Liver (tissue), 10 donors: ENCODE measurements at places on chromosomes 12 and 14. TPM values are rescaled to one million over a fixed set of nuclear protein-coding genes. Genes with fewer than 3 reads are reported as not detected.
A peak's percentile ranks its signal among the peaks of the same experiment; 100 is the strongest.

DNA sequence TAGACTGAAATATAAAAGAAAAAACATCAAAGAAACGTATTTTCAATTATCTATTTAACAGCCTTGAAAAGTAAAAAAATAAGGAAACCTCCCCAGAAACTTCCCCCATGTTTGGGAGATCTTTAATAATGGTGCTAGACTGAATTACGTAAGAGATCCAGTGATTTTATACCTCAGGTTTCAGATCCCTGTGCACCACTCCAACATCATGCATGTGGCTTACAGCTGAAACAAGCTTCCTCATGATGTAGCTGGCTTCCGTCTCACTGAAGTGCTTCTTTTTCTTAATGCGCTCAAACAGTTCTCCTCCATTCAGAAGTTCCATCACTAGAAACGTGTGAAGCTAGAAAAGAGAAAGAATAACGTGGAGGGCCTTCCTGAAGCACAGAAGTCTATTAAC lies 78.0 kb upstream of the TTC7B start:
- H3K27ac ChIP-seq = no peak overlapping the region
- DNase-seq = no peak
- no peak overlapping the region for H3K4me3 ChIP-seq
- no peaks in the 10 kb centered on the region for H3K4me1 ChIP-seq
- H3K27me3 ChIP-seq = no peaks in the 10 kb centered on the region
- no peaks in the 10 kb centered on the region for H3K36me3 ChIP-seq

- H3K4me1 ChIP-seq = no peaks in the 10 kb centered on the region
- no peak overlapping the region for H3K4me3 ChIP-seq
- no peak for DNase-seq
- H3K27me3 ChIP-seq = no peaks in the 10 kb centered on the region
Observed at GRCh38 chr12:110338754-110339153, 57.7 kb downstream of the ATP2A2 start.

- no peak overlapping the region for H3K4me3 ChIP-seq
- no peaks in the 10 kb centered on the region for H3K4me1 ChIP-seq
- no peaks in the 10 kb centered on the region for H3K36me3 ChIP-seq
Observed at GRCh38 chr12:102504280-102504679, 23.9 kb upstream of the IGF1 start.

DNA sequence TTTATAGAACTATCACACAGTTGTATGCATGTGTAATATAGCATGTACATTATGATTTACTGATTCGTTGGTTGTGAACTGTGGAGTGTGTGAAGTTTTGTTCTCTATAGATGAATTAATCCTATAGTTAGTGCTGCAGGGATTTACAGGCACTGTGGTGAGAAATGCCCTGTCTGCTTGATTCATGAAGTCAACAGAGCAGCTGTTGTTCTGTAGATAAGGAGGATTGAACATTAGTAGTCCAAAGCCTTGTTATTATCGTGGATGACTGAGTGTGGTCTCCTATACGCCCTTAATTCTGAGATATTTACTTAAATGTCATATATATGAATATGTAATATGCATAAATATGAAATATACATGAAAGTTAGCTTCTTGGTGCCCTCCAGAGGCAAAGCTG lies 98.3 kb downstream of the DNAH10 start:
- H3K27ac ChIP-seq = no peak overlapping the region
- no peaks in the 10 kb centered on the region for H3K36me3 ChIP-seq
- no peak overlapping the region for H3K4me3 ChIP-seq
- H3K4me1 ChIP-seq = no peaks in the 10 kb centered on the region
- H3K27me3 ChIP-seq = no peaks in the 10 kb centered on the region

- no peak overlapping the region for H3K4me3 ChIP-seq
- no peaks in the 10 kb centered on the region for H3K27me3 ChIP-seq
- no peak overlapping the region for H3K27ac ChIP-seq
- H3K36me3 ChIP-seq = no peaks in the 10 kb centered on the region
- no peak for DNase-seq
Observed at GRCh38 chr12:105357162-105357691, 26.7 kb downstream of the C12orf75 start.

GRCh38 chr12:10341892-10342509 lies 34.3 kb downstream of the KLRD1 start:
- H3K36me3 ChIP-seq = no peaks in the 10 kb centered on the region
- no peaks in the 10 kb centered on the region for H3K4me1 ChIP-seq
- H3K27ac ChIP-seq = no peak overlapping the region
- H3K4me3 ChIP-seq = no peak overlapping the region
- DNase-seq = no peak
- H3K27me3 ChIP-seq = no peaks in the 10 kb centered on the region

DNA sequence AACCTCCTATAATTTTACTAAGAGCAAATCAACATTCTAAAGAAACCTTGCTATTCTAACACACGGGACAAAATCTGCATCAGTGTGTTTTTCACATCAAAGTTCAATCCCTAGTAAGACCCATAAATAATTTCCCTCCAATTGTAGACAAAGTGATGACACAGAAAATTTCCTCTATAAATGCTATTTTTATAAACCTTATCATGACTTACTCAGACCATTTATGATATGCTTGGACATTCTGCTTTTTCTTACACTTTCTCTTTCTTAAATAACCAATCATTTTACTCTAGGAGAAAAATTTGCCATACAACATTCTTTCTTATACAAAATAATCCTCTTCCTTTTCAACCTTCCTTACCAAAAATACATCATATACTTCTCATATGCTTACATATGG lies 67.0 kb downstream of the SDR9C7 start:
- H3K4me1 ChIP-seq = peaks cover 12% of the 10 kb centered on the region
- H3K27me3 ChIP-seq = no peaks in the 10 kb centered on the region
- H3K4me3 ChIP-seq = no peak overlapping the region

GRCh38 chr12:27575090-27575761 lies 51.2 kb downstream of the PPFIBP1 start:
- no peak for DNase-seq
- no peaks in the 10 kb centered on the region for H3K27me3 ChIP-seq
- H3K36me3 ChIP-seq = no peaks in the 10 kb centered on the region

DNA sequence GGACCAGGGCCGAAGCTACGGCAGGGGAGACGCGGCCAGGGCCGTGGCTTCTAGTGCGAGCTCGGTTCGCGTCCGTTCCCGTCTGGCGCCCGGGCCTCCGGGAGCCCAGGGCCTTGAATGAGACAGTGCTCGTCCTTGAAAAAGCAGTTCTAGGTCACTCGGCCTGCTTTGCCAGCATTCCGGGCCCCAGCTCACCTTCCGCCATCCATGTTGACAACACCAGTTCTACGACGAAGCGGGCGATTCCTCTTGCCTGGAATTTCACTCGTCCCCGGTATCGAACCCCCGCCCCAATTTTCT lies 4.5 kb downstream of the OR10AD1 start:
- H3K4me3 ChIP-seq = peak overlapping the region; percentile 48
- no peak for DNase-seq
- no peaks in the 10 kb centered on the region for H3K27me3 ChIP-seq
- no peaks in the 10 kb centered on the region for H3K4me1 ChIP-seq

GRCh38 chr12:107929436-107929835 lies 154.9 kb downstream of the ASCL4 start:
- H3K27ac ChIP-seq = no peak overlapping the region
- no peak for DNase-seq
- no peaks in the 10 kb centered on the region for H3K36me3 ChIP-seq
- no peaks in the 10 kb centered on the region for H3K4me1 ChIP-seq
- peaks cover 2% of the 10 kb centered on the region for H3K27me3 ChIP-seq

DNA sequence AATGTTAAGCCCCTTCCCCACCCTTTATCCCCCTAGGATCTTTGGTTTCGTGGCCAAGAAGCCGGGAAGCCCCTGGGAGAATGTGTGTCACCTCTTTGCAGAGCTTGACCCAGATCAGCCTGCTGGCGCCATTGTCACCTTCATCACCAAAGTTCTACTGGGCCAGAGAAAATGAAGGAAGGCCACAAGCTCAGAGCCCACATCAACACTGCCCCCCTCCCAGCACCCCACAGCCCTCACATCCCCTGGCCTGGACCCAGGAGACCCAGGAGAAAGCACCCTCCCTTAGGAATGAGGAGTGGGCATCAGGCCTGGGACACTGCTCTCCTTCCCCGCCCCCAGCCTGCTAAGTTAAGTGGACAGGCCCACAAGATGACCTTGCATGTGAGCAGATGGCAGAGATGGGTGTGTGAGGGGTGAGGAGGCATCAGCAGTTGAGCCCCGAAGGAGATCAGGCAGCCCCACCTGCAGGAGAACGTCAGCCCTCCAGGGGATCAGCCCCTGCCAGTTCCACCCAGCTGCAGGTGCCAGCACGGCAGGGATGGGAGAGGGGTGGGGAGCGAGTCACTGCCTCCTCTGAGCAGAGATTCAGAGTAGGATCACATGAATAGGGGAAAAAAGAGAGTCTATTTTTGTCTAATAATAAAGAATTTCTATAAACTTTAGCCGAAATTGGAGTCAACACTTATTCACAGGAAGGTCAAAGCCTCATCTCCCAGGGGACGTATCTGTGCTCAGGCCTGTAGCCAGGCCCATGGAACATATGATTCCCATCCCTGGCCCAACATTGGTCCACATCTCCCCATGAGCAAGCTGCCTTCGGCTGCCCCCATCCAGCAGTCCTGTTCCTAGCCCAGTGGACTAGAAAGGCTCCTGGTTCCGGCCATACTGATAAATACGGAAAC lies 14.1 kb downstream of the TNS2 start:
- peaks cover 33% of the 10 kb centered on the region for H3K4me1 ChIP-seq
- no peak overlapping the region for H3K4me3 ChIP-seq
- peaks cover 30% of the 10 kb centered on the region for H3K36me3 ChIP-seq
- peak; percentile 19 for DNase-seq
- no peaks in the 10 kb centered on the region for H3K27me3 ChIP-seq
- H3K27ac ChIP-seq = peak overlapping the region; percentile 49

DNA sequence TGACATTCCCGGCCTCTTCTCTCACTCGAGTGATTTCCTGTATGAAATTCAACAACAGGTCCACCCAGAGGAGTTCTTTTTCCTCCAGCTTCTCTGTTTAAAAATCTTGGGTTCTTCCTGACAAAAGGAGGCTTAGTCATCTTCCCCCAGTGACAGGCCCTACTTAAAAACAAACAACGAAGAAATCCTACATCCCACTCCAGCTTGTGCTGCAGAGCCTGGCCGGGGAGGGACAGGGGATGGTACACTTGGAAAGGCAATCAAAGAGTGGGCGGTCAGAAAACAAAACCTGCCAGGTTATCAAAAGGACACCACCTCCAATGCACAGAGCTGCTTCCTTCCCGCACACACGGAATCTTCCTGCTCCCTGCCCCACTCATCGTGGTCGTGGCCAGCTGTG lies 101.3 kb downstream of the CACNA1C start:
- H3K27ac ChIP-seq = no peak overlapping the region
- no peaks in the 10 kb centered on the region for H3K27me3 ChIP-seq
- no peak for DNase-seq
- no peak overlapping the region for H3K4me3 ChIP-seq
- H3K36me3 ChIP-seq = no peaks in the 10 kb centered on the region
- no peaks in the 10 kb centered on the region for H3K4me1 ChIP-seq

- no peaks in the 10 kb centered on the region for H3K36me3 ChIP-seq
- H3K27ac ChIP-seq = peak overlapping the region; percentile 7
- no peaks in the 10 kb centered on the region for H3K27me3 ChIP-seq
Observed at GRCh38 chr14:93329965-93330608, 2.7 kb downstream of the BTBD7 start.

DNA sequence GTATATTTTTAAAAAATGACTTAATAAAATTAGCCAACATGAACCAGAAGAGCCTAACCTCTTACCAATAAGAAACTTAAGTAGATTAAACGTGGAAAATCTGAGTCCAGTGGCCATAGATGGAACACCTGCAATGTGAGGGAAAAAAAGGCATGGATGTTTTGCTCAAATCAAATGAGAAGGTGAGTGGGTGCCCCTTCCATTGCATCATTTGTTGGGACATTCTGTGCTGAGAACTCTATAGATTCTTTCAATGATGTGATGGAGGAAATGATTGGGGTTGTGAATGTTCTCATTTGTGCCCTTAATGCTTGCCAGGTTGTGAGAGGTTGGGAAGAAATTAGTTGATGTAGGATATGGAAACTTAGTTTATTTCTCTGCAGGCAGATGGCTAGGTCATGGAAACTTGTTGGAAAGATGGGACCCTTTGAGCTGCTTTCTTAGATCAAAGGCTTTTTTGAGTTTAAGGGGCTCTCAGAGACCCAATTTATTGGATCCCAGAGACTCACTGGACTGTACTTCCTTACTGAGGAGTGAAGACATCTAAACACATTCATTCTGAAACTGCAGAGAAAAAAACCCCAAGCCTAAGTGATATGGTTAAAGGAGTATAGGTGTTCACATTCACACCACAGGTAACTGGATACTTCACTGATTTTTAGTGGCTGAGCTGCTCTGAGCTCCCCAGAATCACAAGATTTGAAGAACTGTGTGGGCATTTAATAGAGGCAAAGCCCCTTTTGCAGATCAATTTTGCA lies 95.9 kb downstream of the DACT1 start:
- H3K27ac ChIP-seq = no peak overlapping the region
- H3K4me3 ChIP-seq = no peak overlapping the region
- no peak for DNase-seq
- H3K27me3 ChIP-seq = peaks cover 3% of the 10 kb centered on the region
- H3K36me3 ChIP-seq = no peaks in the 10 kb centered on the region

DNA sequence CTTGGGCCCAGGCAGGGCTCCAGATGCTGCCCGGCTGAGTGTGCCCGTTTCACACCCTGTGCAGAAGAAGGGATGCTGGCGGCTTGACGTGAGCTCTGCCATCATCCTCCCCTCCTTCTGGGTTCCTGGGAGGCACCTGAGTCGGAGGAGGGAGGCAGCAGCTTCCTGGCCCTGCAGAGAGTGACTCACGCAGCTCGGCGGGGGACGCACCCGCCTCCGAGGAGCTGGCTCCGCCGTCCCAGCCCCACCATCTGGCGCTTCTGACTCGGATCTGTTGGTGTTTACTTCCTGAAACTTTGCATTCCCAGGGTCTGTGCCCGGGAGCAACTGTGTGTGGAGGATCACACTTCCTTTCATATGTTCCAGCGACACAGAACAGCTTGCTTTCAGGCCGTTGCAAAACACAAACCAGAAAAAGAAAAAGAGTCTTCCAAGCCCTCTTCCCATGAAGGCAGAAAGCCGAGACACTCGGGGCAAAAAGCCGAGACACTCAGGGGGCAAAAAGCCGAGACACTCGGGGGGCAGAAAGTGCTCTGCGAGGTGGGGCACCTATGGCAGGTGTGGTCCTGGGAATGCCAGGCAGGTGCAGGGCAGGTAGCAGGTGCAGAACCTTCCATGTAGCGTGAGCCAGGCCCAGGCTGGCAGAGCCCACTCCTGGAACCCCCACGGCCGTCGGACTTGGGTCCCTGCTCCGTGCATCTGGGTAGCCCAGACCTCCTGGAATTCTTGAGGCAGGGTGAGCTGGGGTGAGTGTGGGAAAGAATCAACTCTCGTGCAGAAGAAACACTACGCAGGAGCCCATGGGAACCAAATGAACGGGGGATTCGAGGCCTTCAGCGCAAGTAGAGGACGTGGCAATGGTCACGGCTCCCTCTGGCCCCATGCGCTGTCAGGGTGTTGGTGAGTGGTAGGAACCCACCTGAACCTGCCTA lies 27.6 kb upstream of the GALNT9 start:
- no peaks in the 10 kb centered on the region for H3K36me3 ChIP-seq
- H3K27me3 ChIP-seq = no peaks in the 10 kb centered on the region
- no peak overlapping the region for H3K27ac ChIP-seq
- no peak for DNase-seq
- H3K4me3 ChIP-seq = no peak overlapping the region

Gene GYS2
- 15.5 TPM for total RNA-seq

Gene GZMB
- 0.17 TPM for total RNA-seq

Gene KRT82
- not detected for total RNA-seq

Gene DPY19L2
- total RNA-seq = 2.8 TPM

Gene LRRC43
- not detected for total RNA-seq

Gene HOXC11
- not detected for total RNA-seq

Gene MYO1H
- not detected for total RNA-seq

Gene TMEM120B
- 9.2 TPM for total RNA-seq
